Activated T-helper 17 cell treated with anti-CD3 and anti-CD28 coated beads, Interleukin-2, amount 50 U/mL, for 72 hours (primary cell): ENCODE measurements at places on chromosomes 6 and 20. TPM values are rescaled to one million over a fixed set of nuclear protein-coding genes. Genes with fewer than 3 reads are reported as not detected.

GRCh38 chr6:131960371-131961133 is 9.4 kb upstream of the CCN2 start:
- no peak for ATAC-seq

Gene RAD21L1
- not detected for total RNA-seq

DNA sequence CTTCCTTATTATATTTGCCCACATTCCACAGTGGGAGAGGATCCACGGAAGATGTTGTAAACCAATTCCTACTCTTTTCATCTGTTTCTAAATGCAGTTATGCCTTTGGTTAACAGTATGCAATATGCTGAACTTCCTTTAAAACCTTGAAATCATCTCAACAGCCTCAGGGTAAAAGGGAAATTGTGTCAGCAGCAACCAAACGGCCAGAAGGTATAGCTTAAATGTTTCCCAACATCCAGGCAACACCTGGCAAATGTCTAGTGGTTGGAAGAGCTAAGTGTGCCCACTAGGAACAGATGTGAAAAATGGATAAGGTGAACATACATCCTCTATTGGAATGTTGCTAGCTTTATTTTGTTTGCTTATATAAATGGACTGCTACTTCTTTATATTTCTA is 164.8 kb downstream of the FAXC start:
- ATAC-seq = no peak

Gene TSBP1
- total RNA-seq = not detected

- ATAC-seq = no peak
These were observed 24.2 kb downstream of the MDGA1 start for GRCh38 chr6:37673436-37673835.
